ENCODE measurements at places on chromosomes 12 and 14.

DNA sequence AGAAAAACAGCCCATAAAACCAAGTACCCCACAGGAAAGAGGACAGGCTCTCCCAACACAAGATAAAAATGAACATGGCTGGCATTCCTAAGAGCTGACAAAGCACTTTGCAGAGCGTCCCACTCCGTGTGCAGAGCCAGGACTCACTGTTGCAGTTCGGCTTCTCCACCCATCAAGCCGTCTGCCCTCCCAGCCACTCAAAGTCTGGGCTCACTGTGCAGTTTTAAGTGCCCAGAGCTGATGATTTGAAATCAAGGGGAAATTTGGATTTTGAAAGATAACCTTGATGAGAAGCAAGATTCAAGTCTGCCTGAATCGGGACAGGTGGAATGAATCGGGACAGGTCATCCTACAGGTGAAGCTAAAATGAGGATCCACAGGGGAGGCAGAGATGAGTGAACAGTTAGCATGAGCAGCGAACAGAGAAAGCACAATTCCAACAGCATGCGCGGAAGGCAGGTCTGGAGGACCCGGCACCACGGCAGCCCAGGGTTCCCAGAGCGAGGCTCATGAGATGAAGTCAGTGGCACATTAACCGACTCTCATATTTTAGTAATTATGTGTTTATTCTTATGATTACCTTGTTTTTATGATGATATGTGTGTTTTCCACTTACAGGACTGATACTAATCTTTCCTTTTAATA is 39.8 kb upstream of the GPR68 start:
- peak; percentile 82 for DNase-seq

- no peak for DNase-seq
Measured at GRCh38 chr12:52225752-52226151, 7.3 kb upstream of the KRT7 start.

- no peak for DNase-seq
Measured at GRCh38 chr12:107169200-107169599, 75.9 kb upstream of the CRY1 start.

GRCh38 chr12:41051954-41052353 is 136.2 kb upstream of the PDZRN4 start:
- DNase-seq = no peak

DNA sequence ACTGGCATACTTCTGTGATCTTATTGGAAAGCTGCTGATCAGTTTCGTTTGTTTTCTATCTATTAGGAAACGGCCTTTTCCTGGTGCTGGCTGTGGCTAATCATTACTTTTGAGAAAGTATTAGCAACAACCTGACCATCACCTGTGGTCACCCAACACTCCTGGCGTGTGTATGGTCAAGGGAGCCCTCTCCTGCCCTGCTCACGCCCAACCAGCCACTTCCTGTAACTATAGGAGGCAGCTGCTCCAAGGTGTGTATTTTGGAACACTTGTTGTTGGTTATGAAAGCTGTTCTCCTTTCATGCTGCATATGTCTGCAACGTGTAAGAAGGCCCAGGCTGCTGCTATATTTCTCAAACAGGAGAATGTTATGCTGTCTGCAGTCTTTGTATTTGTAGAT is 1582.8 kb downstream of the AACS start:
- DNase-seq = no peak

GRCh38 chr12:4388662-4389061 is 9.2 kb upstream of the FGF23 start:
- no peak for DNase-seq

DNA sequence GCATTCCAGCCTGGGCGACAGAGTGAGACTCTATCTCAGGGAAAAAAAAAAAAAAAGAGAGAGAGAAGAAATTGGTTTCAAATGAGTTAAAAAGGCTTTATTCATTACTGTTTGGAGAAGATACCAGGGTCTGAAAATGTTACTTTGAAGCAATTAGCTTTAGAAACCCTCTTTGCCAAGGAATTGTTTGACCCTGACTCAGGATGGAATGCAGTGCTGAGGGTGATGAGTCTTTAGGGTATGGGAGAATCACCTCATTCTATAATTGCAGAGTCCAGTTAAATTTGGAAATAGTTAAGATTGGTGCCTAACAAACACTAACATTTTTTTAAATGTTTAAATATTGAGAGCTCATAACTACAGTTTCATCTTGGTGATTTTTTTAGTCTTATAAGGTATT is 13.3 kb downstream of the RAP1B start:
- peak; percentile 68 for DNase-seq

- DNase-seq = no peak
Measured at GRCh38 chr12:92121826-92122225, 23.8 kb downstream of the BTG1 start.
